CD4-positive, alpha-beta memory T cell (primary cell): ENCODE measurements at places on chromosomes 13 and 19. TPM values are rescaled to one million over a fixed set of nuclear protein-coding genes. Genes with fewer than 3 reads are reported as not detected.
A peak's percentile ranks its signal among the peaks of the same experiment; 100 is the strongest.

DNA sequence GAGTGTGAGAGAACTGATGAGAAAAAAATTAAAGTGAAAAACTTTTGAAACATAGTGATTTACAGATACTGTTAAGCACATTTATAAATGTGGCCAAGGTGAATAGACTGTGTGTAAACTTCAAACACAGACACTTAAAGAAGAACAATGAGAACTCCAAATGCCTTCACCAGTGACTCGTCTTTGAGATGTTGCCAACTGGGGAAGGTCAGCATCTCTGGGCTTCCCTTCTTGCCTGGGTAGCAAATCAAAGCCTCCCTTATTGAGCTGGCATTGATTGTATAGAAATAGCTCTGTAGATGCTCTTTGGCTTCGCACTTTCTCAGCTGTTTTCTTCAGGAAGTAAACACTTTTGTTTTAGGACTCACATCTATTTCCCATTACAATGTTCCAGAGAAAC lies 177.3 kb upstream of the SGCG start:
- DNase-seq = no peak

The PGLYRP2 gene
- total RNA-seq = 0.91 TPM

DNA sequence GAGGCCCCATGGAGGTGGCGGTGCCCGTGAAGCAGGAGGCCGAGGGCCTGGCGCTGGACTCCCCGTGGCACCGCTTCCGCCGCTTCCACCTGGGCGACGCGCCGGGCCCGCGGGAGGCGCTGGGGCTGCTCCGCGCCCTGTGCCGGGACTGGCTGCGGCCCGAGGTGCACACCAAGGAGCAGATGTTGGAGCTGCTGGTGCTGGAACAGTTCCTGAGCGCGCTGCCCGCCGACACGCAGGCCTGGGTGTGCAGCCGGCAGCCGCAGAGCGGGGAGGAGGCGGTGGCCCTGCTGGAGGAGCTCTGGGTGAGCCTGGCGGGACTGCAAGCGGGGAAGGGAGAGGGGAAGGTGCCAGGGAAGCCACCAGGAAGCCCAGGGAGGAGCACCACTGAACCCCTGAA lies 5.8 kb downstream of the ZNF444 start:
- DNase-seq = no peak

DNA sequence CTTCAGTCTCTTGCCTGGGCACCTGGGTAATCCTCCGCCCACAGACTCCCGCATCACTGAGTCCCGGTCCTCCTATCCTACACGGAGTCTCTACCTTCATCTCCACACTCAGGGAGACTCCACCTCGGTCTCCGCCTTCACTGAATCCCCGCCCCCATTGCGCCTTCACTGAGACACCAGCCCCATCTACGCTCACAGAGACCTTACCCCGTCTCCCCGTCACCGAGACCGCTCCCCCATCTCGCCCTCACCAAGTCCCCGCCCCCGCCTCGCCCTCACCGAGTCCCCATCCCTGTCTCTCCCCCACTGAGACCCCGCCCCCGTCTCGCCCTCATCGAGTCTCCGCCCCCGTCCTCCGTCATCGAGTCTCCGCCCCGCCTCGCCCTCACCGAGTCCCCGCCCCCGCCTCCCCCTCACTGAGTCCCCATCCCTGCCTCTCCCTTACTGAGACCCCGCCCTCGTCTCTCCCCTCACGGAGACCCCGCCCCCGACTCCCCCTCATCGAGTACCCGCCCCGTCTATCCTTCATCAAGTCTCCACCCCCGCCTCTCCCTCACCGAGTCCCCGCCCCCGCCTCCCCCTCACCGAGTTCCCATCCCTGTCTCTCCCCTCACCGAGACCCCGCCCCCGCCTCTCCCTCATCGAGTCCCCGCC lies 23.1 kb upstream of the ZNF846 start:
- peak; percentile 98 for DNase-seq
